ENCODE measurements at places on chromosomes 12 and 14. TPM values are rescaled to one million over a fixed set of nuclear protein-coding genes. Genes with fewer than 3 reads are reported as not detected.

Gene VRTN
- polyA plus RNA-seq: not detected

Gene IGFBP6
- polyA plus RNA-seq: 182 TPM

Gene ALDH1L2
- 1.1 TPM for polyA plus RNA-seq

Gene DCAF4
- 2.2 TPM for polyA plus RNA-seq

Gene CLEC4D
- polyA plus RNA-seq: not detected

Gene PRB2
- not detected for polyA plus RNA-seq

Gene ZNF891
- polyA plus RNA-seq: 0.23 TPM

Gene GPRC5D
- 0.04 TPM for polyA plus RNA-seq

Gene IL26
- not detected for polyA plus RNA-seq

Gene LHX5
- not detected for polyA plus RNA-seq

Gene FOXN4
- not detected for polyA plus RNA-seq

Gene DPPA3
- not detected for polyA plus RNA-seq

Gene CDKN3
- polyA plus RNA-seq: 3.1 TPM

Gene FAM186B
- polyA plus RNA-seq: 0.22 TPM

Gene NOS1
- not detected for polyA plus RNA-seq

Gene DAD1
- polyA plus RNA-seq: 82.4 TPM

Gene RERG
- polyA plus RNA-seq: 3.5 TPM

Gene EMP1
- 55.5 TPM for polyA plus RNA-seq

Gene TAS2R43
- not detected for polyA plus RNA-seq

DNA sequence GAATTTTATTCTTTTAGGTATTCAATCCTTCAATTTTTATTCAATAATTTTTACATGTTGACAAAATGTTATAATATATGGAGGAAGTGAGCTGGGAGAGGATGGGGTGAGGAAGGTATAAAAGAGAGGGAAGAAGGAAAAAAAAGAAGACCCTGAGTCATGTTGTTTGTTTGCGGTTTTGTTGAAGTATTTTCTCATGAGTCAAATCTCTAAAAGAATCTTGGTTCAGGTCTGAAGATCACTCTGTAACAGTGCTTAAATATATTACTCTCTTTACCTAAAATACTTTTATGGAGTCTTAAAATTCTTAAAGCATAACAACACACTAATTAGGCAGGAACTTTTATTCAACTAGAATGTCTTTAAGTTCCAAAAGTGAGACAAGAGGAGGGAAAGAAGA lies 489.6 kb upstream of the GARIN6 start:
- DNase-seq: no peak

- no peak for DNase-seq
These were observed 46.3 kb downstream of the TTC8 start for GRCh38 chr14:88870777-88871176.

GRCh38 chr14:64730061-64730440 lies 25.8 kb downstream of the PLEKHG3 start:
- no peak for DNase-seq

GRCh38 chr14:65187421-65188049 lies 85.2 kb upstream of the MAX start:
- DNase-seq: no peak

DNA sequence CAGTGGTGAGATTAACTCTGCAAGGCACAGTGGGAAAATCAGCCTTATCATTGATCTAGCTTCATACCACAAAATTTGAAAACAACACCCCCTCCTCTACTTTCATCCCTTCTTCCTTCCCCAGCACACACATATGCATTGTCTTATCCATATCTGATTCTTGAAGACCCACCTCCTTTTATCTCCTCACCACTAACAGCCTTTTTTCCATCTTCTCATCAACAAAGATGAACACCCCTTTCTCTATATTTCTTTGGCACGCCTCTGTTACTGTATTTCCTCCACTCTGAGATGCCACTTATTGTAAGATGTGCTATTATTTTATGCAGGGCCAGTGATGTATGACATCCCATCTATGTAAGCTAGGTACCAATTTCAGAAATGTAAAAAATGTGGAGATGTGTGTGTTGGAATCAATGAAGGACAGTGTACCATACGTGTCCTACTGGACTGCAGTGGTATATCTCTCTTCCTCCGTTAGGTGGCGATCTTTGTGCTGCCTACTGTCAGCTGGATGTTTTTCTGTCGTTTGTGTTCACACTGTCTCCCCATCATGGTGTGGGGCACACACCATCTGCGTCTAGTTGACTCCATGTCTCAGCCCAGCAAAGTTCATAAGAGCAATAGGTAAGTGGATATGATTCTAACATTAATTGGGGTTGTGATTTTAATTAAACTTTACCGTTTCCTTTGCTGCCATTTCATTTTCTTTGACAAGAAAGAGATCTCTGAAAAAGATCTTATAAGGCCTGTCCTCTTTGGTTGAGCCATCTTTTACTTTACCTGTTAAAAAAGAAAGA lies 24.0 kb downstream of the CCDC38 start:
- no peak for DNase-seq

DNA sequence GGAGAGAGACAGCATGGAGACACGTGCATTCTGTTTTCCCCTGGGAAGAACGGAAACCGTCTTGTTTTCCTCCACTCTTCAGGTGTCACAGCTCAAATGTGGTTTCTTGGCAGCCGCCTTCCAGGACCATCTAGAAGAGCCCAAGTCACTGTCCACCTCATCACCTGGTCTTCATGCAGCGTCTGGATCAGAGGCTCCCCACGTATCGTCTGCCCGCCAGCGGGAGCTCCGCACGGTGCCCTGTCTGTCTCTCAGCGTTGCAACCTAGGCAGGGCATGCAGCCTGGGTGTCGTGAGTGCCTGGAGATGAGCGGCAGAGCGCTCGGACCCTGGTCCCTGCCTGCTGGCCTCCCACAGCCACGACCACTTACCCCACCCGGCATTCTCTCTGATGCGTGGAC lies 117.5 kb downstream of the PIWIL1 start:
- no peak for DNase-seq

DNA sequence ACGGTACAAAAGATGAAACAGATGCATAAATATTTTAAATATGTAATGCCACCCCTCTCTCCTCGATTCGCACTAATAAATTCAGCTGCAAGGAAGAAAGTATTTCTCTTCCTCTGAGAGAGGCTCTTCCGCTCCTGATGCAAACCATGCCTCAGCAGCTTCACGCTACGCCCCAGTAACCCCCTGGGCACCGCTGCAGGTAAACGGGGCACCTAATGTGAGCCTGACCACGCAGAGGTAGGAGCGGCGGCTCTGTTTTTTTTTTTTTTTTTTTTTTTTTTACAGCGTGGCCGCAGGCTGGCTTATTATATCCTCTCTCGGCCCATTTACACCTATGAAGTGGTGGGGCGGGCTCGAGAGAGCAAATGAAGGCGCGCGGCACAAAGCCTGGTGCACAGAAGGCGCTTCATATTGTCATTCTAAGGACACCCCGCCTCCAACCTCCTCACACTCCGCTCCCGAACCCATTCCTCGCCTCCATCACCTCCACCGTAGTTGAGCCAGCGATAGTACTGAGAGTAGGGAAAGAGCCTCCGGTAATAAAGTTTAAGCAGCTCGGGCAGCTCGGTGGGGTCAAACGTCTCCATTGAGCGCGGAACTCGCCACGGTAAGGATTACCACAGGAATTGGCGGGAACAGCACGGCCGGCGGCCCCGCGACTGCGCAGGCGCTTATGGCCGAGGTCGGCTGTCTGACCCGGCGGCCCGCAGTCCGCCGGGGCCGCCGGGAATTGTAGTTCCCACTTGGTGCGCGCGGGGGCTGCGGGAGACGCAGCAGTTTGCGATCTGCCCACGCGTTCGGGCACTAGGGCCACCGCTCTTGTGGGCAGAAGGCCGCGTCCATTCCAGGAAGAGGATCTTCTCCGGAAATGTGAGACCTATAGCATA lies at the start of gene PRIM1:
TSS of gene PRIM1 (minus strand) at position 612 of the 887 bp plus-strand sequence. CDS start at position 587, 25 bp downstream.
- DNase-seq: peak; percentile 88

DNA sequence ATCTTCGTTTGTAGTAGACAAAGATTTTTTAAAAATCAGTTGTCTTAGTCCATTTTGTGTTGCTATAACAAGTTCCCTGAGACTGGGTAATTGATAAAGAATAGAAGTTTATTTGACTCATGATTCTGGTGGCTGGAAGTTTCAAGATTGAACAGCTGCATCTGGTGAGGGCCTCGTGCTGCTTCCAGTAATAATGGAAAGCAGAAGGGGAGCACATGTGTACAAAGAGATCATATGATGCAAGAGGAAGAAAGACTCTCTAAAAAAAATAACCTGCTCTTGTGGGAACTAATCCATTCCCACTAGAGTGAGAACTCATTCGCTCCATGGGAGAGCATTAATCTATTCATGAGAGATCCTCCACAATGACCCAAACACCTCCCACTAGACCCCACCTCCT lies 24.8 kb downstream of the MUCL1 start:
- no peak for DNase-seq

DNA sequence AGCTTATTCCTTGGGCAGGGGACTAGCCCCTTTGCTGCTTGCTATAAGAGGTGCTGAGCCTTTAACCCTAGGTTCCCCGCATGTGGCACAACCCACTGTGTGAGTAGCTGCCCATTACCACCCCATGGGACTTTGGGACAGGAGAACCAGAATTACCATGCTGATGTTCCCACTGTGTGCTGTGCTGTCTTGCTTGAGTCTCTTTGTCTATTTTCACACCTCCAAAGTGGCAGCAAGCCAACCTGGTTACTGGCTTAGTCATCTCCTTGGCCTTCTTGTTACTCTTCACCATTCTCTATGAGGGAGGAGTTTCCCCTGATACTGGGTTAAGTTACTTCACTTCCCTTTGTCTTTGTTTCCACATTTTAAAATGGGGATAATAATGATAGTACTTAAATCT lies 73.4 kb upstream of the ETV6 start:
- no peak for DNase-seq

GRCh38 chr12:106492857-106493256 lies 89.9 kb upstream of the RFX4 start:
- DNase-seq: no peak

DNA sequence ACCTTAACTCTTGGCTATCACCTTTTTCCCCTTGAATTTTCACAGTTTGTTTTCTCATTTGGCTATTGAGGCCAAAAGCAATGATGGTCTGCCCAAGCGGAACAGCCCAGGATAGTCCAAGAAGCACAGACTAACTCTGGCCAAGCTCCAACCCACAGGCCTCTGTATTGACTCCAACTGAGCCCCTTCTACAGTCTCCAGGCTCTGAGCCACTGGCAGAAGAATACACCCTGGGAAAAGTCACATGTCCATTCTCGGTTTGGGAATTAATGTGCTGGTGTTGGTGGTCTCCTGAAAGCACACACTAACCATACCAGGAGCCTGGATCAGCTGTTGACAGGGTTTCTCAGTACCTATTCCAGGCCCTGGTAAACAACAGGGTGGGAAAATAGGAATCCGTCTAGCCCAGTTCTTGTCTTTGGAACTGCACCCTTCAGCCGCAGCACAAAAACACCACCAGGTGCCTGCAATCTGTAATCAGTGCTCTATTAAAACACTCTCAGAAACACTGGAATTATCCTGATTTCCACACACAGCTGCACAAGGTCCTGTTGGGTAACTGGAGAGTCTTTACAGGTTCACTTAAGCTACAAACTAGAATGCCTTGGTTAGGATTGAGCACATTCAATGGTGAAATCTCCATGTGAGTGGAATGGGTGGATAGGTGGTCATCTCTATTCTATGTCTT lies 63.6 kb downstream of the STXBP6 start:
- peak; percentile 41 for DNase-seq

DNA sequence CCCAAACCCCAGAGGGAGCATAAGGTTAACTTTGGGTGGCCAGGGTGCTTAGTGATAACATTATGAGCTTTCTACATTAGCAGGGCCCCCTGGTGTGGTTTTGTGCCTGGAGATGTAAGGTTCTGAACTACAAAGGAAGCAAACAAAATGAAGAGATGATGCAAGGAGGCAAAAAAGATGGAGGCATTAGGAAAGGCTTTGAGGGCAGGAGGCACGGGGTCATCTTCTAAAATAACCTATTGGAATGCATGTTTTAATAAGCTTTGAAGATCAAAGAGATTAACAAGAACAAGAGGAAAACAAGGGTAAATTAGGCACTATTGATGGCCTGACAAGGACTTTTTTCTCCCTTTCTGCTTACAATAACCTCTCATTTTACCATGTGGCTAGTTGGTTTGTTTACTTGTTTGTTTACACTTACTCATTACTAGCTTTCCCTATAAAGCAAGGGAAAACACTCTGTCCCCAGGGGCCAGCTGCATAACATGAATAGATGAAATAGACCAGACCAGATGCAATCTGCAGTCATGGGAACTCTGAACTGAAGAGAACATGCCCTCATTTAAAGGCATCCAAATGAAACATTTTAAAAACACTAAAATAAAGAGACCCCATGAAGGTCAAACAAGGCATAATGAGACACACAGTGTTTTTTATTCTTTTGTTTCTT lies 390.3 kb downstream of the DIO2 start:
- no peak for DNase-seq

- no peak for DNase-seq
These were observed 54.6 kb downstream of the ARF6 start for GRCh38 chr14:49947506-49947905.

DNA sequence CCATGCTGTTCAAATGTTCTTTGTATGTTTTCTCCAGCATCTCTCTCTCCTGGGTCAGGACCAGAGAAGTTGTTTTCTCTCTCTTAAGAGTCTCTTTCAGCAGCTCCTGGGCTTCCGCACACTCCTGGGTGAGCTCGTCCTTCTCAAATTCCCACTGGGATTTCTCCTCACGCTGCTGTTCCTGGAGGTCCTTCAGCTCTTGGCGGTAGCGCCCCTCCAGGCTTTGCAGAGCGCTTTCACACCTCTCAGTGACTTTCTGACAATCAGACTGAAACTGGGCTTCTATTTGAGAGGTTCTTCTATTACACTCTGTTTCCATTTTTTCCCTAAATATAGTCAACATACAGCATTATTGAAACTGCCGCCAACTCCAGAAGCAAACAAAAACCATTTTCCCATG lies 72.7 kb downstream of the NIN start:
- no peak for DNase-seq

DNA sequence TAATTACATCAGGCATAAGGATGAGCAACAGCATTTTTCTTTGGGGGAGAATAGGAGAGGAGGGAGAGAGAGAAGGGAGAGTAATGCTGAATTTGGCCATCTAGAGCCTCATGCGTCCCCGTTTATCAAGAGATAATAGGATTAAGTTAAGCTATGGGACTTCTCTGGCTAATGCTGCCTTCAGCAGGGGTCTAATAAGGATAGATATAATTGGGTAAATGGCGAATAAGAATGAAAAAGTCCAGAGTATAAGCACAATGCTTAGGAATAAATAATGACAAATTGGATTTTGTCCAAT lies 470.0 kb downstream of the EGLN3 start:
- DNase-seq: no peak

- no peak for DNase-seq
These were observed 29.4 kb upstream of the PPP2R5C start for GRCh38 chr14:101732118-101732517.

- DNase-seq: no peak
These were observed 1.6 kb upstream of the ACOT6 start for GRCh38 chr14:73610687-73611086.

DNA sequence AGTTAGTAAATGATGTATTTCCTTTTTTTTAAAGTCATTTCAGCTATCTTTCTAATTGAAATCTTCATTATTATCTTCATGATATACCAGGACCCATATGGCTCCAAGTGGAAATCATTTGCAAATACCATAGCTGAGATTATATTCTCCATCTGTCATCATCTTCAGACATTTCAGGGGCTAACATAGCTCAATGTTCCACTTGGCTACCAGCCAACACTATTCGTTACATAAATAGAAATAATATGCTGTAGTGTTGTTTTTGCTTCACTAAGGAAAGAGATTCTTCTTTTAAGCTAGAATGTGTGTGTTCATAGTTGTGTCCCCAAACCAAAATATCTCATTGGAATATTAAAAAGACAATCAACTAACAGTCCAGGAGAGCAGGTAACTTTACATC lies 225.1 kb downstream of the DIO2 start:
- DNase-seq: no peak

GRCh38 chr14:100539003-100539660 lies 48.1 kb downstream of the BEGAIN start:
- DNase-seq: no peak

GRCh38 chr12:102800565-102800964 lies 116.5 kb downstream of the PAH start:
- DNase-seq: no peak
